ENCODE measurements at places on chromosomes 16 and 17.
A peak's percentile ranks its signal among the peaks of the same experiment; 100 is the strongest.

DNA sequence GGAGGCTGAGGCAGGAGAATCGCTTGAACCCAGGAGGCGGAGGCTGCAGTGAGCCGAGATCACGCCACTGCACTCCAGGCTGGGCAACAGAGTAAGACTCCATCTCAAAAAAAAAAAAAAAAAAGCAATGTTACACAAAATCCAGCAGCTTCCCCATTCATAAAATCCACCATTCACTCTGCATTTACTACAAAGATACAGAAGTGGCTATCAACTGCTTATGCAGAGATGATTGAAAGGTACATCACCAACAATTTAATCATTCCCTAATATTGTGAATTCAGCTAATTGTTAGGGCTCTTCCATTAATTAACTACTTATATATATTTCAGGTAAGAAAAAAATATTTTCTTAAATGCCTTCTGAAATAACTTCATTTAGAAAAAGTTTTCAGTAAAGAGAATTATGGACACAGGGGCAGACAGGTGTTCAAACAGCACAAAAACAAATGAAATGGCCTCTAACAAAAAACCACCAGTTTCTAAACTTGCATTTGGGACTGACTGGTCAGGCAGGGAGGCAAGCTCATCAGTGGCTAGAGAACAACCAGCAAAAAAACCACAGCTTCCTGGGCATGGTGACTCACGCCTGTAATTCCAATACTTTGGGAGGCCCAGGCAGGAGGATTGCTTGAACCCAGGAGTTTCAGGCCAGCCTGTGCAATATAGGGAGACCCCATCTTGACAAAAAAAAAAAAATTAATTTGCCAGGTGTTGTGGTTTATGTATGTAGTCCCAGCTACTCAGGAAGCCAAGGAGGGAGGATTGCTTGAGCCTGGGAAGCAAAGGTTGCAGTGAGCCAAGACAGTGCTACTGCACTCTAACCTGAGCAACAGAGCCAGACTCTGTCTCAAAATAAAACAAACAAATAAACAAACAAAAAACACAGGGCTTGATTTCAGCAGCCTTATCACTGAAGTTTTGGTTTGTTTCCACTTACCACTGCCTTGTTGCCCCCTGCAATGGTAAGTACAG, 26.3 kb downstream of the ERN1 start:
- DNase-seq, result no peak

DNA sequence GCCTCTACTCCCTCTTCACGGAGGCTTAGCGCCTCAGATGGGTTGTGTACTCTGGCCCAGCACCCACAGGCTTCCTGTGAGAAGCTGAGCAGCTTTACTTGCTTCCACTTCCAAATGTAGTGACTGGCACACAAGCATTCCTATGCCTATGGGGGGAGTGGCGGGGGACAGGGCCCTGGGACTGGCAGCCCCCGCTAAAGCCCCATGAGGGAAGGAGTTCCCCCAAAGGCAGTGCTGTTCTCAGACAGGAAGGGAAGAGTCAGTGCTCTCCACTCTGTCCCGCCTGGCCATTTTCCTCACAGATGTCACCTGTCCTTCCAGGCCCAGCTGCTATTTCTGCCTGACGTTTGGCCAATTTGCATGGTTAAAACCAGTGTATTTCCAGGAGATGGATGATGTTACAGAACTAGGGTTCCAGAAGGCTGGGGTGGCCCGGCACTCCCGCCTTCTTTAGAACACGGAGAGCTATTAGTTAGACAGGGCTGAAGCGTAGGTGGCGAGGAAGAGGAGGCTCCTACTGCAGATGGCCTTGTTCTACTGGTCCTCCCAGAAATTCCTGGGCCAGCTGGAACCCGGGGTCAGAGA, 83.9 kb upstream of the FBXO47 start:
- DNase-seq, result no peak

DNA sequence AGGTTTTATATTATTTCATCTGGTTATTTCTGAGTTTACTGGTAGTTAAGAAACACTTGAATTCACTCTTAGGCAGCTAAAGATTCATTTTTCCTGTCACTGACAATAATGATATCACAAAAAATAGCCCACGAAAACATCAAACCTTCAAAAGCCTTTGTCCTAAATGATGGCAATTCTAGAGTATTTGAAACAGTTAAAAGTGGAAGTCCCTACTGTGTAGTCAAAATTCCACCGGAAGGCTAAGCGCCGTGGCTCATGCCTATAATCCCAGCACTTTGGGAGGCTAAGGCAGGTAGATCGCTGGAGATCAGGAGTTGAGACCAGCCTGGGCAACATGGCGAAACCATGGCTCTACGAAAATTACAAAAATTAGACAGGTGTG, 103.5 kb downstream of the HIC1 start:
- DNase-seq, result no peak

GRCh38 chr17:55347341-55347740, 74.3 kb downstream of the MMD start:
- DNase-seq, result no peak

- no peak for DNase-seq
Measured at GRCh38 chr16:85777583-85778310, 21.6 kb downstream of the EMC8 start.

- DNase-seq, result no peak
Measured at GRCh38 chr17:57461082-57461481, 204.8 kb downstream of the MSI2 start.

DNA sequence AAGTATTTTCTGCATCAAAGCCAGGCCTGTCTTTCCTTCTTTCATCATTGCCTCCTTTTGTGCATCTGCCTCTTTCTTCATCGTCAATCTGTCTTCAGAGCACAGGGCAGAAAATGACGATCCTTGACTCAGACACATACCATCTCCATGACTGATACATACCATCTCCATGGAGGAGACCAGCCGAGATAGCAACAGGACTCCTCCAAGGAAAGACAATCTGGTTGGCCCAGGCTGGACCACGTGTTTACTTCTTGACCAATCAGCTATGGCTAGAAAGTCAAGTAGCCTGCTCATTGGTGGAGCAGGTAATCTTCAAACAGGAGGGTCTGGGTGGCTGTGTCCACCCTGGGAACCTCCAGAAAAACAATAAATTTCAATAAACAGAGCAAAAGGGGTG, 164.6 kb downstream of the CPPED1 start:
- no peak for DNase-seq

GRCh38 chr16:84609563-84610177, 8.2 kb downstream of the COTL1 start:
- DNase-seq, result no peak

GRCh38 chr17:33233811-33234177, 59.3 kb downstream of the ASIC2 start:
- DNase-seq, result no peak

- no peak for DNase-seq
Measured at GRCh38 chr16:84284154-84284722, 10.4 kb upstream of the WFDC1 start.

GRCh38 chr16:84117494-84117843, 727 bp upstream of the MBTPS1 start:
- DNase-seq, result peak; percentile 9

GRCh38 chr17:63579633-63580032, 21.1 kb upstream of the TACO1 start:
- DNase-seq, result no peak

- DNase-seq, result no peak
Measured at GRCh38 chr17:41697122-41697962, 8.7 kb downstream of the EIF1 start.

DNA sequence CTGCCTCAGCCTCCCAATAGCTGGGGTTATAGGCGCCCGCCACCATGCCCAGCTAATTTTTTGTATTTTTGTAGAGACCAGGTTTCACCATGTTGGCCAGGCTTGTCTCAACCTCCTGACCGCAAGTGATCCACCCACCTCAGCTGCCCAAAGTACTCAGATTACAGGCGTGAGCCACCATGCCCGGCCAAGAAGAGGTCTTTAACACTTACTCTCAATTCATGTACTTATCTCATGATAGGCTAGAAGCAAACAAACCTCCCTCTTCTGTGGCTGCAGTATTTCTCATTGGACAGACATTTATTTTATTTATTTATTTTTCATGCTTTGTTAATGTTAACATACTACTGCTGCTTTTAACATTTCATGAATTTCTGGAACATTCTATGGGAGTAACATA, 7.0 kb upstream of the NT5C start:
- DNase-seq, result no peak

DNA sequence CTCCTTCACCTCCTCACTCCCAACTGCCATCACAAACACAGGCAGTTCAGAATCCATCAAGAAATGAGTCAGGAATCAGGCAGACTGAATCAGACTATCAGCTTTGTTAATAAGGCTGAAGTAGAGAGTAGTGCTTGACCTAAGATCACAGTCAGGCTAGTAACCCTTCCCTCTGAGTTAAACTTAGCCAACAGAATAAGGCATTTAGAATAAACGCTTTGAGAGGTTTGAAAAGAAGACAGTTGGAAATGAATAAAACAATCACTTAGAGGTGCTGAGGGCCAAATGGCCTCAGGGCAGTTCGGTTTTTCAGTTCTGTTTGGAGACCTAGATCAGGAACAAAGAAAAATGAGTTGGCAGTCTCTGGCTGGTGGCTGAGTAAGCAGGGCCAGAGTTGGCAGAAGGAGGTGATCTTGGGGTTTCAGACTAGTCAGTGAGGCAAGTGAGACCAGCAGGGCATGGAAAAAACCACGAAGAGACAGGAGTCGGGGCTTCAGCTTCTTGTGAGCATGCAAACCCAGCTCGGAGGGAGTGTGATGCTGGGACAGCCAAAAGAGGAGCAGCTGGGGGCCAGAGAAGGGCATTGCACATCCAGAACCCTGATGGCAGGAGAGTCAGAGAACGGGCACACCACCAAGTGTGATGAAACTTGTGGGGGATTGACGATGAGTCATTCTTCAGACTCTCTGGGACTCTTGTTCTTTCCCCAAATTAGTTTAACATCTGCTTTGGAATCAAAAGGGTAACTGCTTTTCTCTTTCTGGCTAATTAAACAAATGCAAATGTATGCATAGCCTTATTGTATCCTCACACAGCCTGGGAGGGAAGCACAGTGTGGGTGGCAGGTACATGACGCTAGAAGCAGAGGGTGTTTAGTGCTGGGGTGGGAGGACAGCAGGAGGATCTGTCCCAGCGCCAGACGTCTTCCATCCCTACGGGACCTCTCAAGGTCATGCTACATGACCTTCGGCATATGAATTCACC, 54.8 kb downstream of the SPECC1 start:
- DNase-seq, result no peak
